ENCODE measurements at places on chromosomes 2 and 18. TPM values are rescaled to one million over a fixed set of nuclear protein-coding genes. Genes with fewer than 3 reads are reported as not detected.

Gene ERCC3
- total RNA-seq: 40.4 TPM

Gene EPHA4
- 0.33 TPM for total RNA-seq

Gene GBX2
- not detected for total RNA-seq

Gene GALR1
- total RNA-seq: not detected

Gene TEX44
- total RNA-seq: not detected

Gene VWA3B
- total RNA-seq: not detected

Gene ARHGEF33
- total RNA-seq: not detected

Gene MAP3K19
- not detected for total RNA-seq

Gene LGALSL
- 10.4 TPM for total RNA-seq

Gene SEPTIN10
- 96.2 TPM for total RNA-seq

Gene CXCR1
- total RNA-seq: not detected

Gene HOXD8
- not detected for total RNA-seq

Gene CYS1
- total RNA-seq: 6.4 TPM

Gene LYG2
- total RNA-seq: not detected

Gene CCDC178
- not detected for total RNA-seq

Gene IL1RL1
- 0.18 TPM for total RNA-seq

Gene ME2
- total RNA-seq: 88.5 TPM

Gene TOGARAM2
- not detected for total RNA-seq

Gene ABCA12
- 9.8 TPM for total RNA-seq

Gene CHRNG
- total RNA-seq: not detected

Gene FAP
- not detected for total RNA-seq

Gene C18orf32
- total RNA-seq: 26.6 TPM

Gene SERPINB3
- not detected for total RNA-seq

Gene RIT2
- not detected for total RNA-seq

Gene CRYGD
- total RNA-seq: not detected

Gene COL3A1
- total RNA-seq: 0.74 TPM

Gene VIT
- total RNA-seq: not detected

Gene SOS1
- total RNA-seq: 16.1 TPM

Gene IL36RN
- total RNA-seq: not detected

Gene NLRC4
- 0.40 TPM for total RNA-seq

Gene B3GNT7
- total RNA-seq: 10.1 TPM

Gene DSEL
- total RNA-seq: not detected

Gene ERFE
- total RNA-seq: not detected

Gene PLCD4
- not detected for total RNA-seq

Gene CABYR
- total RNA-seq: 1.0 TPM

Gene UGT1A3
- not detected for total RNA-seq

Gene ARHGAP25
- 1.0 TPM for total RNA-seq

Gene EMX1
- 1.1 TPM for total RNA-seq

Gene DLX2
- total RNA-seq: not detected

Gene ABCB11
- not detected for total RNA-seq

Gene DNER
- total RNA-seq: not detected

Gene LRRTM4
- total RNA-seq: not detected

Gene MOGAT1
- total RNA-seq: not detected

Gene EFEMP1
- 0.24 TPM for total RNA-seq

Gene C2orf66
- total RNA-seq: not detected

Gene PDE11A
- not detected for total RNA-seq

Gene YES1
- total RNA-seq: 6.5 TPM

Gene TLX2
- 5.5 TPM for total RNA-seq

Gene DRC1
- not detected for total RNA-seq

Gene MAL
- 1.8 TPM for total RNA-seq

Gene DNAH6
- 0.31 TPM for total RNA-seq

Gene GPR35
- 0.56 TPM for total RNA-seq

Gene ST8SIA3
- total RNA-seq: not detected

Gene CMPK2
- 3.9 TPM for total RNA-seq

Gene TRAK2
- 20.0 TPM for total RNA-seq

Gene IL1RN
- total RNA-seq: not detected

Gene UGT1A4
- total RNA-seq: 0.21 TPM

Gene TEKT4
- total RNA-seq: 0.13 TPM

Gene TLK1
- total RNA-seq: 122 TPM

Gene CAPN14
- total RNA-seq: 1.3 TPM

Data from GM12878 (cell line).